Cerebellar nuclear complex (tissue), 1 donor: ENCODE measurements at places on chromosomes 4 and X.

DNA sequence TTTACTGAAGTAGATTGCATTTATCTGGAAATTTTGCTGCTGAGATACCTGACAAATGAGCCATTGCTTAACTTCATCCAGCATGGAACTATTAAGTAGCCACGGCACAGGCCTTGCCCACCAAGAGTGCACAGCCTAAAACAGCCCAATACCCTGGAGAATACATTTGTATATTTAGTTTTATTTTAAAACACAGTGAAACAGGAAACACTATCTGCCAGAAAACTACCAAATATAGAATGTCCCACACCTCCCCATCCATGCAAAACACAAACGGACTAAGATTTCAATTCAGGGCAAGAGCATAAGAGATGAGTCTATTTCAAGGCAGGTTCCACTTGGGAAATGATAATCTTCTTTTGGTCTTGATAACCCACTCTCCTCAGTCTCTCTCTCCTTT, 57.1 kb downstream of the MAML3 start:
- no peak for DNase-seq

- DNase-seq: no peak
Observed at GRCh38 chrX:150692296-150692695, 900 bp upstream of the MTMR1 start.

DNA sequence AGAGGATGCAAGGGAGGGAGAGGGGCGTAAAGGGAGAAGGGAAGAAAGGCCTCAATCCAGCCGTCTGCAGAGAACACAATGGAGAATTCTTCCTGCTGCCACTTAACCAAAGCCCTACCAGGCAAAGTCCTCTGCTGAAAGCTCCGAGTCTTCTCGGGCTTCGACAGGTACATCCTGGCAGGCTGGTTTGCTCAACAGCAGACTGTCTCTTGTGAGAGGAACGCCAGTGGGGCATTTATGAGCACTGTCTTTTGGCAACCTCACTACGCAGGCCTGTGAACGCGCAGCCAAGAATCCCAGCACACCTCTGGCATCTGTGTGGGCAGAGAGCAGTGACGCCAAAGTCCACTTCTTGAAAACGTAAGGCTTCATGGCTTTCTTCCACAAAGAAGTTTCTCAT, 207.5 kb upstream of the FAM9B start:
- no peak for DNase-seq

DNA sequence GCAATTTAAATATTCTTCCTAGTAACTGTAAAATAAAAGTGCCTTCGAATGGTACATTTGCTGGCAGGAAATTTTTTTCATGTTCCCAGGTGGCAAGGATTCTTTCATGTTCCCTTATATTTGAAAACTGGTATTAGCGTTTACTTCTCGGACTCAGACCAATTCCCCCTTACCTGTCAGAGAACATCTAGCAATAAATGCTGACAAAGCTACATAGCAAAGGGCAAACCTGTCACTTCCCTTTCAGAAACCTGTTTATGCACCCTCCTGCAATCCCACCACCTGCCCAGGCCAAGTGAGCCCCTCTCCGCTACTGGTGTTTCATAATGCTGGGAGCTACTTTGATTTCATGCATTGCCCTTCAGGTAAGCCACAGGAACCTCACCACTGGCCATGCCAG, 98.2 kb downstream of the HPRT1 start:
- DNase-seq: no peak

- DNase-seq: no peak
Observed at GRCh38 chr4:187767158-187767557, 228.4 kb upstream of the ZFP42 start.

DNA sequence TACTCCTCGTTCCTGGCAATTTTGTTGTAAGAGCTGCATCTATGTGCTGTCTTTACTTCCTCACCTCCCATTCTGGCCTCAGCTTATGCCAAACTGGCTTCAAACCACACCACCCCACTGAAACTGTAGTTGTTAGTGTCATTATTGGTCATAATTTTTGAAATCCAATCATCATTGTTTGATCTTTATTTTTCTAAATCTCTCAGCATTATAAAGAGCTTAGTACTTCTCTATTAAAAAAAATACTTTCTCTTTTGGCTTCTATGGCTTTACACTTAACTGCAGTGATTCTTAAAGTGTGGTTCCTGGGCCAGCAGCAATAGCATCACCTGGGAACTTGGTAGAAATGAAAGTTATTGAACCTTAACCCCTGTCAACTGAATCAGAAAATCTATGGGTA, 83.5 kb upstream of the GRPR start:
- no peak for DNase-seq

- no peak for DNase-seq
Observed at GRCh38 chr4:66555301-66555700, 885.0 kb upstream of the EPHA5 start.

DNA sequence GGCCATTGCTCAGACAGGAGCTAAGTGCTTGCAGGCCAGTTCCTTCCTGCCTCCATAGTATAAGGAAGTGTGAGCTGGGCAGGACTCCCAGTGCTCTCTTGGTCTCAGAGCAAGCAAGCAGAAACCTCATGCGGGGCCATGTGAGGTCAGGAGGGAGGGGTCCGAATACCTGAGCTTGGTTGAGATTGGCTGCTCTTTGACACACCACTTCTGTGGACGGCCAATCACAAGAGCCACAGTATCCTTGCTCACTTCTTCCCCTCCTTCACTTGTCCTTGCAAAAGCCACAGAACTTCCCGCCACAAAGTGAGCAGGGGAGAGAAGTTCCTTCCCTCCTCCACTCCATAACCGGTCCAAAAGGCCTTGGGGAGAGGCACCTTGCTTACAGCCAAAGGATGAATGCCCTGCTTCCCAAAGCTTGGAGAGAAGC, 56.7 kb downstream of the PRPS1 start:
- no peak for DNase-seq

- DNase-seq: no peak
Observed at GRCh38 chrX:143378851-143379250, 138.4 kb downstream of the SPANXN3 start.

DNA sequence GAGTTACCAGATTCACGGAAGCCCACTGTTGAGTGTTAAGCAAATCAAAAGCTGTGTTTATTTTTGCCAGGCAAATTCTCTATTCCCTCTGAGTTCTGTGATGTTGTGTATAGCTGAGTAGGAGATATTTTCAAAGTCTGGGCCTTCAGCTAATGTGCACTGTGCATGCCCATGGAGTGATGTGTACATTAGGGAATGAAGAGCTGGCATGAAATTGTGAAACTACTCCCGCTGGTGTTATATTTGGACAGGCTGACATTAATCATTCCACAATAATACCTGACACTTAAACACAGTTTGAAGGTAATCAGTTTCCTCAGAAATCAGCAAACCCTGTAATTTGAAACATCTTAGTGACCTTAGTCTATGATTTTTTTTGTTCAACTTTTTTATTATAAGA, 88.1 kb upstream of the MBNL3 start:
- no peak for DNase-seq
